ENCODE measurements at places on chromosomes 3 and 15. TPM values are rescaled to one million over a fixed set of nuclear protein-coding genes. Genes with fewer than 3 reads are reported as not detected.

DNA sequence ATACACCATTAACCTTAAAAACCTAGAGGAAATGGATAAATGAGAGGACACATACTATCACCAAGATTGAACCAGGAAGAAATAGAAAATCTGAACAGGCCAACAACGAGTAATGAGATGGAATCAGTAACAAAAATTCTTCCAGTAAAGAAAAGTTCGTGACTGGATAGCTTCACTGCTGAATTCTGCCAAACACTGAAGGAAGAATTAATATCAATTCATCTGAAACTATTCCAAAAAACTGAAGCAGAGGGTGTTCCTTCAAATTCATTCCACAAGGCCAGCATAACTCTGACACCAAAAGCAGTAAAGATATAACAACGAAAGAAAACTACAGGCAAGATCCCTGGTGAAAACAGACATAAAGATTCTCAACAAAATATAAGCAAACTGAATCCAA lies 195.8 kb upstream of the GPR149 start:
- no peaks in the 10 kb centered on the region for H3K4me1 ChIP-seq
- H3K4me3 ChIP-seq, result no peak overlapping the region
- H3K27me3 ChIP-seq, result no peaks in the 10 kb centered on the region
- DNase-seq, result no peak

- no peak overlapping the region for H3K27ac ChIP-seq
- no peak overlapping the region for H3K4me3 ChIP-seq
- no peaks in the 10 kb centered on the region for H3K27me3 ChIP-seq
- no peaks in the 10 kb centered on the region for H3K4me1 ChIP-seq
- peaks cover 2% of the 10 kb centered on the region for H3K36me3 ChIP-seq
- no peak for DNase-seq
These were observed 20.9 kb downstream of the BBX start for GRCh38 chr3:107543666-107544065.

The NEDD4 gene
- total RNA-seq, result 66.6 TPM

DNA sequence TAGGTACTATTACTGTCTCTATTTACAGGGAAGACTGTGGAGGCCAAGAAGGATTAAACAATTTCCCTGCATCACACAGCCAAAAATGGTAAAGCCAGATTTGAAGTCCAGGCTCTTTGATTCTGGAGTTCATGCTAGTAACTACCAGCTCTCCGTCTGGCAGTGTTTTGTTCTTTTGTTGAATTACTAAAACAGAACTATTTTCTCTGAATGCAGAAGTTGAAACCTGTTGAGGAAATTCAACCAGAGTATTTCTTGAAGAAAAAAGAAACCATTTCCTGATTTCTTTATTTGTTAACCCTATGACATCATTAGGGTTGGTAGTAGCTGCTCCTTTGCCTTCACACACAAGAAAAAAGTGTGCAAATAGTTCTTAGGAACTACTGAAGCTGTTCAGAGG lies 34.3 kb downstream of the CRTC3 start:
- H3K4me3 ChIP-seq, result no peak overlapping the region
- no peak overlapping the region for H3K27ac ChIP-seq
- H3K36me3 ChIP-seq, result peaks cover 6% of the 10 kb centered on the region

DNA sequence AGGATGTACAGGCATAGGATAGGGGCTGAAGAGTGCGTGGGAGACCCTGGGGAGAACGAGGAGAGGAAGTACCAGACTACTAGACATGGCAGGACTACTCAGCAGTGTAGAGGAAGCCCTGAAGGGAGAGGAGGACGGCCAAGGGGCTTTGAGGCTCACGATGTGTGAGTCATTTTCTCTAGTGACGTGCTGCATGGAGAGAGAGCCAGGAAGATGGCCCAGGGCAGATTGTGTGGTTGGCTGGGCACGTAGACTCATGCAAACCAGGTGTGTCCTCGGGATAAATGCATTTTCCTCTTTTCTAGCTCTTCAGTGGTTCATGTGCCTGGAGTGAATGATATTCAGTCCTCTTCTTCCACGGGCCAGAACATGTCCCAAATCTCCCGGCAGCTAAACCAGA lies 115.0 kb upstream of the ABHD17C start:
- no peaks in the 10 kb centered on the region for H3K36me3 ChIP-seq
- no peaks in the 10 kb centered on the region for H3K27me3 ChIP-seq
- DNase-seq, result peak; percentile 12
- H3K4me1 ChIP-seq, result peaks cover 7% of the 10 kb centered on the region
- H3K27ac ChIP-seq, result no peak overlapping the region
- H3K4me3 ChIP-seq, result no peak overlapping the region

The IQCB1 gene
- total RNA-seq, result 28.6 TPM

The CD80 gene
- not detected for total RNA-seq

DNA sequence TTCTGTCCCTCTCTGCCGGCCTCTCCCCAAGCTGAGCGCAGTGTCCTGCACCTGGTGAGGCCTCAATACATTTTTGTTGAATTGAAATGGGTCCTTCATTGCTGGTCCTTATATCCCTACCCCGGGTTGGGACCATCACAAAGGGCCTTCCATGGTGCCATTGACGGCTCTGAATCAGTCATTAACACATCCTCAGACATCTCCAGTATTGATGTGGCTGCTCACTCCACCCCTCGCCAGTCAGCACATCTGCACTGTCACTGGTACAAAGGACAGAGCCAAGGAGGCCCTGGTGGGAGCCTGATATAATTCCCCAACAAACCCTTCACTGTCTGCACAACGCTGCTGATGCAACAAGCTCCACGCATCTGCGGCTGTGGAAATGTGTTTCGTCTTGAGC lies 191.6 kb upstream of the TOPAZ1 start:
- H3K27me3 ChIP-seq, result no peaks in the 10 kb centered on the region
- H3K4me1 ChIP-seq, result no peaks in the 10 kb centered on the region
